ENCODE measurements at places on chromosomes 3 and 15.

DNA sequence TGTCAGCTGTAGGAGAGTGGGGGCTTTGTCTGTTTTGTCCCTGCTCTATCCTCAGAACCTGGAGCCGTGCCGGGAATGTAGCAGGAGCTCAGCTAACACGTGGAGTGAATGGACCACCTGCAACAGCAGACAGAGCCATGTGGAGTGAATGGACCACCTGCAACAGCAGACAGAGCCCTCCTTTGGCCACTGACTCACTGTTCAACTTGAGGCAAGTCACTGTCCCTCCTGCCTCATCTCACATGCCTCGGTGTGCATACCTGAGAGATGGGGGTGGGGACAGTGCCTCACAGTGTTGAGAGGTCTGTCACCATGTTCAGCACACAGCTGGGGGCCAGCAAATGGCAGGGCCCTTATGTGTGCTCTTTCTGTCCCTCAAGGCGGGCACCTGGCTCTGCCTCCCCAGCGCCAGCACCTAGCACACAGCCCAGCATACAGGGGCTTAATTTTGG lies 27.9 kb downstream of the FEM1B start:
- no peak for DNase-seq

- DNase-seq = no peak
Observed at GRCh38 chr3:63304421-63304820, 26.3 kb downstream of the SYNPR start.

GRCh38 chr15:41169781-41170180 lies 53.7 kb upstream of the INO80 start:
- peak; percentile 12 for DNase-seq

DNA sequence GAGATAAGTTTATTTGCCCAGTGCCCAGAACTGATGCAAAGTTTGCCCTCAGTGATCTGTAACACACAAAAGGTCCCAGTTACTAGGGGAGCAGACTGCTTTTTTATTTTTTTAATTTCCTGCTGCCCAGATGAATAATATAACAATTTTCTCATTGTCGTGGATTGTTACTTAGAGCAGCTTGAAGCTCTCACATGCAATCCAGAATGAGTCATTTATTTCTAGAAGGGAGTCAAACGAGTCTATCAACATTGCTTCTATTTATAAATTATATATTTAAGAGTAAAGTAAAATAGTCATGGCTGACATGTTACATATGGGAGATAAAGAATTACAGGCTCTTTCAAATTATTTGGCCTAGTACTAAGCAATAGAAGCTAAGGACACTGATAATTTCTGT lies 41.3 kb downstream of the MEIS2 start:
- DNase-seq = no peak

DNA sequence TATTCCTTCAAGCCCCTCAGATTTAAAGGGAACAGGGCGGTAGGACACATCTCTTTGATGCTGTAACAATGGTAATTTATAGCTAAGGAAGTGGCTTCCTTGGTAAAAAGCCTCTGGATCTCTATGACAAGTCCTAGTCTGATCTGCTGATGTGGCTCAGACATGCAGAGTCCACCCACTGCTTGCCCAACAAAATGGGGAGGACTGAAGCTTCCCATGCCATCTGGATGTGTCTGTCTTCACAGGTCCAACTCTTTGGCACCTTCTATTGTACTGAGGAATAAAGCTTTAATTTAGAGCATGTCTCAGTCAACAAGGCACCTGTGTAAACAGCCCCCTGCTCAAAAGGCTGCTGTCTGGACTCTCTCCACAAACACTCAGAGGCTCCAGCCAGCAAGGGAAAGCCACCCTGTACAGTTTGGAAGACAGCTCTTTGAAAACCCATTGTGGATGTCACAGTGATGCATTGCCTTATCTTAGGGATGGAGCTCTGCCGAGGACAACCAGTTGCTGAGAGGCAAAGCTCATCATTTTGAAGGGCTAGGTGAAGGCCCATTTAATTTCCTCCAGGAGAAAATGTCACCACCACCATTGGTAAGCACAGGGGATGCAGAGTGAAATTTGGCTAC lies 348.6 kb upstream of the GRM7 start:
- no peak for DNase-seq

DNA sequence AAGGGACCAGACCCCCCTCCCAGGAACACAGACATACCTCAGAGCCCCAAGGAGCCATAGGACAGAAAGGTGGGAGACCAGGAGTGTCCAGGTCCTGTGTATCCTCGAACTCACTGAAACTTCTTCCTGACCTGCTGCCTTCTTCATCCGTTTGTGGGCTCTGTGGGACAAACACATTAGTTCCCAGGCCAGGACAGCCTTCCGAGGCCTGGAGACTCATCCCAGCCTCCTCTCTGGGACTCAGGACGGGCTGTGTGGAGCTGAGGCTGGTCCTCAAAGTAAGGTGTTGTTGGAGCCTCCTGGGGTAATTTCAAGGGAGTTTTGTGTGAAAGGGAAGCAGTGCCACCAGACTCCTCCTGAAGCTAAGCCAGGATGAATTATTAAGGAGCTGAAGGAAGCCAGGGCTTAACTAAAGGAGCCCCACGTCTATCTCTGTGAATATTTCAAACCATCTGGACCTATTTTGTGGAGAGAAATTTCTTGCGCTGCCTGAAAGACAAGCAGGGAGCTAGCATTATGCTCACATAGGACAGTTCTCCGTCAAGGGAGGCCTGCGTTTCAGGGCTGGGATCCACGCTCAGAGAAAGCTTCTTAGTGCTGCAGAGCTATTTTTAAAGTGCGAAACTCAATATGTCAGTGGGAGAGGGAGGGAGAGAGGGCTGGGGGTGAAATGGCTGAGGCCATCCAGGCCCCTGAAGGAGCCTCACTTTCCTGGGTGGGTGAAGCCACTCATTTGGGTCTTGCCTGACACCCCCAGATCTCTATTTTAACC lies 29.8 kb upstream of the PLA2G4E start:
- no peak for DNase-seq

DNA sequence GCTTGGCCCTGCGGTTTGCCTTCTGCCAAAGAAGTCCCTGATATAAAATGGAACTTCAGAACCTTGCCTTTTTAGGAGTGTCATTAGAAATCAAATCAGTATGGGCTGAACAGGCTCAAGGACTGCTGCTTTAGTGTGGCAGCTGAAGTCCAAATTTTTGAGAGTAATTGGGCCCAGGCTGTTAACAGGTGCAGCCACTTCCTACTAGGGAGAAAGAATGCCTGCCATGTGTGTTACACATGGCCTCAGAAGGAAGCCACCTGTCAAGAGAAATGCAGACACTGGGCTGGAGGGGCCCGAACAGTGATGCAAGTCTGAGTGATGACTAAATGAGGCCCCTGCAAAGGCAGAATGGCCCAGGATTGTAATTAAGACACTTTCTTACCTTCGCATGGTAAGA lies 786.7 kb upstream of the CFAP20DC start:
- DNase-seq = no peak

- DNase-seq = peak; percentile 38
Observed at GRCh38 chr15:90058308-90058707, 44.0 kb downstream of the IDH2 start.

DNA sequence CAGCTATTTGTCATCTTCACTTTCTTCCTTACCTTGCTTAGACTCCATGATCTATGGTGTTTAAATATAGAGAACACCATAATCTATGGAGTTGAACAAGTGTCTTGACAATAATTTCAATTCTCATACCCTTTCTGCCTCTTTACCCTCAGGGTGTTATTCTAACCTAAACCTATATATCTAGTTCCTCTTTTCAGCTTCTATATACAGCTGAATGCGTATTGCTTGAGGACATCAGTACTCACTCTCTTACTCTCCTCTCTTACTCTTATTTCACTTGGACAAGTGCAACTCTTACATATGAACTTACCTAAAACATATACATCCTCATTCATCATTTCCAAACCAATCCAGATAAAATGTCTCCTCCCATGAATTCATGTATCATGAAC lies 187.1 kb downstream of the RAP2B start:
- no peak for DNase-seq

- no peak for DNase-seq
Observed at GRCh38 chr3:61181874-61182273, 69.4 kb downstream of the FHIT start.

DNA sequence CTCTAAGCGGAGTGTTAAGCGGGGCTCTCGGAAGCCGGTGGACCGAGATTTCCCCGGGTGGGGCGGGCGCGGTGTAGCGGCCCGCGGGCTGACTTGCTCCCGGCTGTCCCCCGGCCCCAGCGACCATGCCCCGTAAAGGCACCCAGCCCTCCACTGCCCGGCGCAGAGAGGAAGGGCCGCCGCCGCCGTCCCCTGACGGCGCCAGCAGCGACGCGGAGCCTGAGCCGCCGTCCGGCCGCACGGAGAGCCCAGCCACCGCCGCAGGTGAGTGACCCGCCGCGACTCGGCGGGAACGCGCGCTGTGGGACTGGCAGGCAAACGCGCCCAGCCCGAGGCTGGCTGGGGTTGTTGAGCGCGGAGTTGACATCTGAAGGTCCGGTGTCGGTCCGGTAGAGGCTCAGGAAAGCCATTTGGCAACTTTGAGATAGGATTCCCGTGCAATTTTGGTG lies 1.3 kb downstream of the SMC4 start:
- peak; percentile 23 for DNase-seq

DNA sequence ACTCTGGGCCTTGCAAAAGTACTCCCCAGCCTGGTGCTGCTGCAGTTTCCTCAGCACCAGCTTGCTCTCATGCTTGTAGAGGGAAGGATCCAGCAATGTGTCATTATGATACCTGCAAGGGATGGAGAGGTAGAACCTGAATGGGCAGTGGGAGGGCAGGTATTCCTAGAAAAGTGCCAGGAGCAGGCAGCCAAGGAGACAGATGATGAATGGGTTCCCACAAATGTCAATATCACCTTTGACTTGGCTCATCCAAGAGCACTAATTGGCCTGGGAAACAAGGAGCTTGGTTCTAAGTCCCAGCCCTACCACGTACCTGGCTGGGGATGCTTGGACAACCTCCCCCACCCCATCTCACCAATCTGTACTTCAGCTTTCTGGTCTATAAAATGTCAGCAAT lies 9.4 kb downstream of the CILP start:
- DNase-seq = no peak

GRCh38 chr3:98839846-98840245 lies 61.6 kb downstream of the DCBLD2 start:
- DNase-seq = no peak

DNA sequence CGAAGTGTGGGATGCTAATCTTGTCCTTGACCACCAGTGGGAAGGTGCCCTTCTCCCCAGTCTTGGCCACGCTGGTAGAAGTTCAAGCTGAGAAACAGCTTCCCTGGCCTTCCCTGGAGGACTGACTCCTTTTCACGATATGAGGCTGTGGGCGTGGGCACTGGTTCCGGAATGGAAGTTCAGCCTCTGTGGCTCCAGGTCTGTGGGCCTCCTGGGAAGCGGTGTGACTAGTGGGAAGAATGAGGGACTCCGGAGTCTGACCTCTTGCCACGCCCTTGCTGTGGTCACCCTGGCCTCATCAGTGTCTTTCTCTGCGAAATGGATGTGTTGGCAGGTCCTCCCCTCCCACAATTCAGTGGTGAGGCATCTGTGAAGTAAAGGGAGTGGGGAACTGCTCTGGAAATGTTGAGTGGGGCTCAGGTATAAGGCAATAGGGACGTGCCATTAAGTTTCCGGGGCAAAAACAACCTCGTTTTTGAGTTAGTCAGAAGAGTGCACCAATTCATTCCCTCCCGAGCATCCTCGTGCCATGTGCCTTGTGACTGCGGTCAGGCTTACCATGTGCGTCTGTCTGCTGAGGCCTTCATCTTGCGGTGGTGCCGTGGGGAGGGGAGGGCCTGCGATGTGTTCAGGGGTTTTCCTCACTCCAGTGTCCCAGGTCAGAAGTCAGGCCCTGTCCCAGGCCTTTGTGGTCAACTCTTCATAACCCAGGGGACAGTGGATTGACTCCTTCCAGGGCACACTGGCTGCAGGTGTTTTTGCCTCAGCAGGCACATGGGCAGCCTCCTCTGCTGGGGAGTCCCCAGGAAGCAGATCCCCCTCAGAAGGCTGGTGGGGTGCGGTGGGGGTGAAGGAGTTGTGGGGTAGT lies 11.8 kb upstream of the SEC13 start:
- DNase-seq = peak; percentile 29

GRCh38 chr3:119228373-119229145 lies 12.1 kb downstream of the B4GALT4 start:
- no peak for DNase-seq

DNA sequence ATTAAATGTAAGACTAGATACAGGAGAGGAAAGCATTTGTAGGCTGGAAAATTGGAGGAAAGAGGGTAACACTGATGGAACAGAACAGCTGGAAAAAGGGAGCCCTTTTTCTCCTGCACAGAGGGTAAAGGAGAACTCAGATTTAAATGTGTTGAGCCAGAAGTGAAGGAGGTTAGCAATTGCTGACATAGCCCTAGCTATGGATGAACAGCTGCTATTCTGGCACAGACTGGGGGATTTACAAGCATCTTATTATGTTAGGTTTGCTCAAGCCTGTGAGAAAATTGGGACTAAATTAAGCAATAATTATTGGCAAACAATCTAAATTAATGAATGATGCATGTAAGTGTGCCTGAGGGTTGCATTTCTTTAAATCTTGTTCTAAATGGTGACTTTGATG lies 40.6 kb upstream of the PRR20G start:
- no peak for DNase-seq

GRCh38 chr3:139975594-139976365 lies 40.8 kb downstream of the CLSTN2 start:
- no peak for DNase-seq

DNA sequence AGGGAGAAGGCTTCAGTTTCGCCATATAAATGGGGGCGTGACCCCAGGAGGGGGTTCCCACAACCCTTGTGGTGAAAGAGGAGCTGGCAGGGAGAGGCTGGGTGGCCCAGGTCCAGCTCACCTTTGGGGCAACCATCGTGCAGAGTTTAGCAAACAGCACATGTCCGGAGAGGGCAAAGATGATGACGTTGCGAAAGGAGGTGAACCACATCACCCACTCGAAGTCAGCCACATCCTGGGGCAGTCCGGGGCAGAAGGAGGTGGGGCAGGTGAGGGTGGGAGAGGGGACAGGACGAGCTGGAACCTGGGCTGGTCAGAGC lies 3.7 kb downstream of the HHATL start:
- no peak for DNase-seq

GRCh38 chr3:184148076-184148475 lies 7.1 kb upstream of the DVL3 start:
- DNase-seq = no peak

DNA sequence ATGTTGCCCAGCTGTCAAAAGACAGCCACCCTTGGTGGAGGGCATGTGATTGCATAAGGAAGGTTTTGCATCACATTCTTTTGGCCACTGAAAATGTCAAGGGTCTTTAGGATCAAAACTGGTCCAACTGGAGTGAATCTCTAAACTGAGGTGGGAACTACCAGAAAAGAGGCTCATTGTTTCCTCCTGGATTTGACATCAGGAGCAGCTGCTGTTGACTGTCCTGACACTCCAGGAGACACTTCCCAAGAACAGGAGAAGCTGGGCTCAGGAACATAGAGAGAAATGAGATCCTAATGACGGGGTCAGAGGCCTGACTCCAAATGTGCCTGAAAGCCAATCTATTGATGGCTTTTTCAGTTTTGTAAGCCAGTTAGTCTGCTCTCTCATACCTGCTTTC lies 105.3 kb upstream of the LRIG1 start:
- no peak for DNase-seq

Measured in naive B cell (primary cell).